ENCODE measurements at places on chromosomes 12 and 14.

GRCh38 chr14:23704890-23705289, 68.7 kb downstream of the DHRS2 start:
- peak; percentile 15 for DNase-seq

DNA sequence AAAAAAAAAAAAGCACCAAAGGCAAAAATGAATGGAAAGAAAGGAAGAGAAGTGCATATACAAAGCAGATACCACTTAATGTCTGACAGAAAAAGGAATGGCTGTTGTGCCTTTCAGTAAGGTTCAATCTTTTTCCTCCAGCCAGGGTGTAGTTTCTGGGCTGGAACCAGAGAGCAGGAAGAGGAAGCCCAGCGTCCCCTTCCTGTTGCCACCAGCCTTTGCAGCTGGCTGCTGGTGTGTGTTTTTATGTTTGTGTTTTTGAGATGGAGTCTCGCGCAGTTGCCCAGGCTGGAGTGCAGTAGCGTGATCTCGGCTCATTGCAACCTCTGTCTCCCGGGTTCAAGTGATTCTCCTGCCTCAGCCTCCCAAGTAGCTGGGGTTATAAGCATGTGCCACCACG, 64.6 kb upstream of the LTA4H start:
- no peak for DNase-seq

DNA sequence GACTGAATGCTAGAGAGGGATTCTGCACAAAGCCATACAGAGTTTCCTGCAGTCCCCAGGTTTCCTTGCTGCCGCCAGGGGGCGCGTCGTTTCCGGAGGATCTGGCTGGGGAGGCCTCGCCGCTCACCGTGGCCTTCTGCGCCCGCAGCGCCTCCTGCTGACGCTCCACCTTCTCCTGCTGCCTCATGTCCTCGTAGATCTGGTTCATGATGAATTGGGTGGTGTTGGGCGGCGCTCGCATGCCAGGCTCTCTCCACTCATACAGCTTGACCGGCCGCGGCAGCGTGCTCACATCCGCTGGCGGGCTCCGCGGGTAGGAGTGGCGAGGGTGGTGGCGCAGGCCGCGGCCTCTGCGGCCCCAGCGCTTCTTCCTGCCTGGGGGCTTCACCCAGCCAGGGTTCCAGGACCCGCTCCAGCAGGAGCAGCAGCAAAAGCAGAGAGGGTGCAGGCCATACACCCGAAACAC, 987 bp downstream of the CCER1 start:
- DNase-seq = peak; percentile 49

GRCh38 chr12:88793096-88793495, 212.8 kb upstream of the KITLG start:
- no peak for DNase-seq

GRCh38 chr14:74552623-74553022, 59.1 kb downstream of the ISCA2 start:
- no peak for DNase-seq

- no peak for DNase-seq
Measured at GRCh38 chr12:122076743-122077495, 1.6 kb upstream of the MLXIP start.

- DNase-seq = no peak
Measured at GRCh38 chr12:21521541-21521940, 4.6 kb upstream of the SPX start.

DNA sequence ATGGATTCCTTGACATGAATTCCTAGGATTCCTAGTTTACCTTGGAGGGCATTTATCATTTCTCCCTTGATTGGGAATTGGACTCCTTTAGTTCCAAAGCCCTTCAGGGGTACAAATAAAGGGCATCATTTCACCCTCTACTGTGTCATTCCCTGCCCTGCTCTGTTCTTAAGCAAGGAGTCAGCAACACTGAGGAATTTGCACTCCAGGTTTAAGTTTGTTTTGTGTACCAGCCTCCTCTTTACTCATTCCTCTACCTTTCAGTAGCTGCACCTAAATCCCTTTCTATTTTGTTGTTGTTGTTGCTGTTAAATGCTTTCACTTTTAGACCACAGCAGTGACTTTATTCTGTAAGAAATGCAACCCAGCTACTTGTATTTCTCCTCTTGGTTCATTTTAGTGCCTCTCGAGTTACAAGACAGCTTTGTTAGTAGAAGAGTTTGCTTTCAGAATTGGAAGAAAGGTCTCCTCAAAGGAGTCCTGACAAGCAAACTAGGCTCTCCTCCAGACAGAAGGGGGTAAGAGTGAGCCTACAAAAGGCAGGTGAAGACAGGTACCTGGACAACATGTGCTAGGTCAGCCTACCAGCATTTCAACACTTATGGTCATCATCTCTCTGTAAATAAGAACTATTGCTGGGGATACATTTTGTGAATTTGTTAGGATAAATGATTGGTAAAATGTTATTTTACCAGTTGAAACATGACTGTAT, 90.0 kb downstream of the RMST start:
- no peak for DNase-seq

DNA sequence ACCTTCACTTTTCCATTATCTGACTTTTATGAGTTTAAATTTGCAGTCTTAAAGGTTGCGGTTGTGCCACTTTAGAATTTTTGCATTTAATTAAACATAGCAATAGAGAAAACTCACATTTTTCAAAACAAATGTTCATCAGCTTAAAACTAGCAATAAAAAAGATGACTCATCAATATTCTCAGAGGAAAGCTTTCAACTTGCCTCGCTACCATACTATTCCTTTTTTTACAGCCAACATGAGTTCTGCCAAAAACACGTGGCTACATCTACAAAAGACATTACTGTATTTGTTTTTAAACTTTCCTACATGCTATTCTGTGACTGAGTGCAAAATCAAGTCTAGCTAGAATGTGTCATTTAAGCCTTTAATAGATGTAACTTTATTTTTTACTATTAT, 497.1 kb downstream of the RPS29 start:
- DNase-seq = no peak

DNA sequence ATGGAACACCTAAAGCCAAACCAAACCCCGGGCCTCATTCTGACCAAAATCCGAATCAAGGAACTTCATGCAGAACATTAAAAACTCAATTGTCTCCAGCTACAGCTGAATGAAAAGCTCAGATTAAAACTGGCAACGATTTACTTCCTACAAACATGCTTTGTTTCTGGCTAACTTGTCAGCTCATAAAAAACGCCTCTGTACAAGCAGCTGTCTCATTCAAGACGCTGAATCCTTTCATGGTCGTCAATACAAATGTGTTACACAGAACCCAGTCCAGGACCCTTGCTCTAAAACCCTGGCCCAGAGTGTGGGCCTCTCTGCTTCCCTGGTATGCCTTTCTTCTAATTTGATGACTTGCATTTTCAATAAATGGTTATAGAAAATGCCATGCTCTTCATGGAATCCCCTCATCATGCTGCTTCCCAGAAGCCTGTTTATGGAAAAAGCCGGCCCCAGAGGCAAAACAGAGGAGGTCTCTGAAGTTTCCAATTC, 183.1 kb downstream of the PHLDA1 start:
- no peak for DNase-seq

DNA sequence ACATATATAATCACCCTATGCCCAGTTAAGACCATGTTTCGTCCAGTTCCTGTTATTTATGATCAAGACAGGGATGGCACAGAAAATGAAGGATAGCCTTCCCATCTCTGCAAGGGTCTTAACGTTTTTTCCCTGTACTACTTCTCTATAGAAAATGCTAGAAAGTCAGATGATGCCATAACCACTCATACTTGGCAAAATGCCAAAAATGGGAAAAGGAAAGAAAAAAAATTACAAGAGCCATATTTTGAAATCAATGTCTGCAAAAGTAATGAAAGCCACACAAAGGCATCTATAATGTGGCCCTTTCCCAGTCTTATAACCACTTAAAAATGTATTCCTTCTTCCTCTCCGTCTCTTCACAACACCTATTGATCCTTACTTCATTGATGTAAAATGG, 1.8 kb upstream of the MYL6B start:
- DNase-seq = peak; percentile 76
